Parietal lobe (tissue), 2 donors: ENCODE measurements at places on chromosomes 4 and X. TPM values are rescaled to one million over a fixed set of nuclear protein-coding genes. Genes with fewer than 3 reads are reported as not detected.

Gene GABRA4
- 54.1 TPM for total RNA-seq

Gene GPM6B
- total RNA-seq = 362 TPM

Gene KIF4A
- total RNA-seq = 4.1 TPM

Gene MAGEA2
- total RNA-seq = not detected

Gene DCAF8L2
- not detected for total RNA-seq

Gene ATP1B4
- not detected for total RNA-seq

Gene RASSF6
- not detected for total RNA-seq

Gene ETDB
- not detected for total RNA-seq

Gene TMEM187
- 1.9 TPM for total RNA-seq

Gene GEMIN8
- 23.8 TPM for total RNA-seq

Gene TGIF2LX
- not detected for total RNA-seq

Gene PCYT1B
- 26.3 TPM for total RNA-seq

Gene HSFX1
- total RNA-seq = 4.4 TPM

Gene CT83
- not detected for total RNA-seq

Gene CPEB2
- total RNA-seq = 34.1 TPM

Gene SULT1E1
- 2.8 TPM for total RNA-seq

Gene FMR1NB
- total RNA-seq = not detected

Gene GPR78
- total RNA-seq = not detected

Gene SOWAHB
- 3.4 TPM for total RNA-seq

Gene FRMPD3
- total RNA-seq = 5.6 TPM

Gene GCNA
- 5.3 TPM for total RNA-seq
